ENCODE measurements at places on chromosomes 2 and 18.

DNA sequence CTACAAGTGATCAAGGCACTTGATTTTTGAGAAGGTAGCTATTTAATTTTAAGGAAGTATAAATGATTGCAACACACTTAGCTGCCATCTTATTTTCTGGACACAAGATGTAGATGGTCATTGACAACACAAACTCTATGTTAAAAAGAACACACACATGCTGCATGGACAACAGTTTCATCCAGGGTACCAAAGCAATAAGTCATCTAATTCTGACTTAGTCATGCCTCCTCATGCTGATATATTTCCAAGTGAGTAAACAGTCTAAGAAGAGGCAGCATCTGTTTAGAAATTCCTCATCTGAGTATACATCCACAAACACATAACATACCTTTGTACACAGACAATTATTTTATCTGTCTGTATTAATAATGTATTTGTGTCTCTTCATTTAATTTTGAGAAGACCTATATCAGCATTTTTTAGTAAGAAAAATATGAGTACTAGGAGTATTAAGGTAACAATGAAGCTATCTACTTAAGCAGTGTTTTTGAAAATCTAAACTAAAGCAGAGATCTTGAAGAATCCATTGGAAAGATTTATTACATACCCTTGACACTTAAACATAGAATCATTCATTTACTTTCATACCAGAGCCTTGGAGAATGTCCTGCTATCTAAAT is 84.9 kb downstream of the SCN1A start:
- DNase-seq, result no peak

GRCh38 chr2:203030991-203031390 is 16.3 kb downstream of the NBEAL1 start:
- DNase-seq, result no peak

- no peak for DNase-seq
These were observed 167.3 kb upstream of the GLI2 start for GRCh38 chr2:120568089-120568974.

GRCh38 chr18:59029663-59030429 is 109.8 kb upstream of the SEC11C start:
- DNase-seq, result no peak

DNA sequence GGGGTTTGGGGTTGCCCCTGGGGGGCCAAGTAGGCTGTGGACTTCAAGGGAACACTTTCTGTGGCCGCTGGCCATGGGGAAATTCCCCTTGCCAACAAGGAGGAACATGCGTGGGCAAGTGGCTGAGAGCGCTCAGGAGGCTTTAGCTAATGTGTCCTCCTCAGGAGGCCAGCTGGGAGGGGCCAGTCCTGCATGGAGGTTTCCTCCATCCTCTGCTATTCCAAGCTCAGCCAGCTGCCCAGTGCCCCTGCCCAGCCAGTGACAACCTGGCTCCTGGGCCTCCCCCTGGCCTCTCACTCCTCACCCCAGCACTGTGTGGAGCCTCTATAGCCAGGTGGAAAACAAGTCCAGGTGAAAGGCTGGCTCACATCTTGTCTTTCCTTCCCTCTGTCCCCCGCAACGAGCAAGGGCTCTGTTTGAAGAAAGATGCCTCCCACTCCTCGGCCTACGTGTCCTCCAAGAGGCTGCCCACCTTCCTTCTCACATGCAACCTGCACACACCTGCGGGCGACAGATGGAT is 64.4 kb upstream of the DAPL1 start:
- no peak for DNase-seq

DNA sequence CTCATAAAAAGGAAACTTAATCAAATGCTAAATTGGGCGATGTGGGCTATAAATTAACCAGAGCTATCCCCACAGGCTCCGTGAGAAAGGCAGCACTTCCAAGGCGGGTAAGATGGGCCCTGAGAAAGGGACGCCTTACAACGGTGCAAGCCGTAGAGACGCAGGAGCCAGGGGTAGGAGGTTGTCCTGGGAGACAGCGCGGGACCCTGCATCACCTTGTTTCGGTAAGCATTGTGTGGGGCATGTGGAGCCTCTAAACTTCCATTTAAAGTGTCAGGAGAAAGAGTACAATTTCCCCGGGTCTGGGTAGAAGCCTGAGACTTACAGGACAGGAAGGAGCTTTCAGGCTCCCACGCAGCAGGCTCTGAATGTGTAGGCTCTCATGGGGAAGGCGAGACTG is 1.2 kb upstream of the PER2 start:
- DNase-seq, result no peak

- DNase-seq, result no peak
These were observed 3.1 kb downstream of the FECH start for GRCh38 chr18:57583297-57583835.
